AG10803 (cell line): ENCODE measurements at places on chromosomes 16 and 17.

DNA sequence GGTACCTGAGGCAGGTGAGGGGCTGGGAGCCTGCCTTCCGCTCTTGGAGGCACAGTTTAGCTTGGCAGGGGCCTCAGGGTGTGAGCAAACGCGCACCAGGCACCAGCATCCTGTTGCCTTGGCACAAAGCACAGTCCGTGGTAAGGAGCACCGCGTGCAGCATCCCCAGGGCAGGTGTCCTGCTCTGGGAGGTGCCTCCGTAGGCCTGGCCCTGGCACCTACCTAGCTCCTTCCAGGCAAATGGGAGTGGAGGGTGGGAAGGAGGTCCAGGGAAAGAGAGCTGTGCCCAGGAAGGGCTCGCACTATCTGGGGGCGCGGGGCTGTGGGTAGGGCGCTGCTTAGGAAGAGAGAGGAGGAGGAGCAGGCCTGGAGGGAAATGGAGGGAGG is 3.1 kb upstream of the GSE1 start:
- no peak for DNase-seq

DNA sequence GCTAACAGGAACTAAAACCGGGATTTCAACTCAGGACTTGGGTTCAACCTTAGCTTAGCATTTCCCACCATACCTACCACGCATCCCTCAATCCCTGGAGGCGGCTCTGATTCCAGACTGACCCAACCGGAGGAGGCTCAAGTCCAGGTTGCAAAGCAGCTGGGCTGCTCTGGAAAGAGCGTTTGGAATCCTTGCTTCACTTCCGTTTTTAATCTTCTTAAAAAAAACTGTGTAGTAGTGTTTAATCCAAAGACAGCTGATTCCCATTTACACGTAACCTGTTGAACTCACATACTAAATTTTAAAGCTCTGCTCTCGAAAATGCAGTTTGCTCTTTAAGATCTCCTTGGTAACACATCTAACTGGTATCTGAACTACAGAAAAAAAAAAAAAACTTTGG is 50.0 kb downstream of the NXN start:
- no peak for DNase-seq

DNA sequence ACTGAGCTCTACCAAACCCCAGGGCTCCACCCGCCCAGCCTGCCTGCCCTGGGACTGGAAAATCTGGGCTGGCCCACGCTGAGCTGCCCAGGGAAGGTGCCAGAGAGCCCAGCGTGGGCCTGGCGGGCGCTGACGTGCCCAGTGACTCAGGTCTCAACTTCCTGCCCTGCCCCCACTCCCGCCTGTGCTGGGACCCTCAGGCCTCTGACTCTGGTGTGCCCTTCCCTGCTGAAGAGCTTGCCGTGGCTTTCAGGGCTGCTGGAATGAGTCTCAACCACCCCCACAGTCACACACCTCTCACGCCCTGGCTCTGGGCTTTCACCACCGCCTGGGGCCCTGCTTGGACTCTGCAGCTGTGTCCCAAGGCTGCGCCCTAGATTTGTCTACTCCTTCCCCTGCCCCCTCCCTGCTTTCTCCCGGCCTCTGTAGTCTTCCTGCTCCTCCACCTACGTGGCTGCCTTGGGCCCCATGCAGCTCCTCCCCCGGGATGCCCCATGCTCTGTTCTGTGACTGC is 10.4 kb downstream of the LLGL1 start:
- peak; percentile 35 for DNase-seq

GRCh38 chr16:2429771-2430663 is 770 bp downstream of the CCNF start:
- DNase-seq, result no peak

DNA sequence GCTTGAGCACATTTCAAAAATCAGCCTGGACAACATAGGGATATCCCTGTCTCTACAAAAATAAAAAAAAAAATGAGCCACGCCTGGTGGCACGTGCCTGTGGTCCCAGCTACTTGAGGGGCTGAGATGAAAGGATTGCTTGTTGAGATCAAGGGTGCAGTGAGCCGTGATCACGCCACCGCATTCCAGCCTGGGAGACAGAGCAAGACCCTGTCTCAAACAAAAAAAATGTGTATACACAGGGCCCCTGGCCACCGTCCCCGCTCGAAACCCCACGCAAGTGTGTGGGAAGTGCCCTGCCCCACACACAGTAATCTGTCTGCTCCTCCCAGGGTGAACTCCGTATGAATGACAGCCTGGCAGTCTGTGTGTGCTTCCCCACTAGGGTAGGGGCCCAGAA is 93.0 kb upstream of the RPL38 start:
- no peak for DNase-seq

DNA sequence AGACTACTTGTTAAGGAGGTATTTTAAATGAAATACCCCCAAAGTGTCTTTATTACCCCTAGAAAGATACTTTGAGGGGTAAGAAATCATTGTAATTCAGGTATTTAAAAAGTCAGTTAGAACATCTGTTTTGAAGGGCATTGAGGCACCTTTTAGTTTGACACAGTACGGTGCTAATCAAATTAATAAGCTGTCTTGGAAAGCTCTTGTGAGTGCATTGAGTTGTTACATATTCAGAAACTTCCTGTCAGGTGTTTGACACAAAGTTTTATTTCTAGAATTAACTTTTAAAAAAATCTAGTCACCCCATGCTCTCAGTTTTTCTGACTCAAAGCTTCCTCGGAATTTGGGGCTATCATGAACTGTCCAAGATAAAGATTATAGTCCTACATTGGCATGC is 4.6 kb downstream of the RBBP6 start:
- no peak for DNase-seq

GRCh38 chr17:83194761-83195329 is 115.4 kb downstream of the METRNL start:
- peak; percentile 80 for DNase-seq

DNA sequence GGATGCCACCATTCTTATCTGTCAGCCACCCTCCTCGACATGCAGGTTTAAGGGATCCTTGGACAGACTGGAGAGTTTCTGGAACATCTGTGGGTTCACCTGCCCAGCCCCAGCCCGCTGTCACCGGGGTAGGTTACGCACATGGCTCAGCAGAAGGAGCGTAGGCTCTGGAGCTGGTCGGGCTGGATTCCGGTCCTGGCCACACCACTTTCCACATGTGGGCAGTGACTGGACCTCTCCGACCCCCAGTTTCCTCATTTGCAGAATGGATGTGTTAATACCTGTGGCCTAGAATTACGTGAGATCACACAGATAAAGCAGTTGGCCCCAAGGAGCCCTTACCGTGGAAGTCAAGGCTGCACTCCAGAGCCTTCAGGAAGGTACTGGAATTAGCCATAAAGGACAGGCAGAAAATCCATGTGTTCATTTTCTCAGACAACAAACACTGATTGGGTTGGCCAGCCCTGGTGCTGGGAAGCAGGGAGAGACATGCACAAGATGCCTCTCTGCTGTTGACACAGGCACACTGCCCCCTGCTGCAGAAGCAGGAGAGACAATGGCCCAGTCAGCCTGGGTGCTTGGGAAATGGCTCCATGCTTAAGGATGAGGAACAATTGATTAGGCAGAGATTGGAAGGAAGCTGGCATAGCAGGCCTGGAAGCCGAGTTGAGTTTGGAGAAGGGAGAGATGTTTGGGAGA is 58.8 kb downstream of the SF3B3 start:
- DNase-seq, result no peak

DNA sequence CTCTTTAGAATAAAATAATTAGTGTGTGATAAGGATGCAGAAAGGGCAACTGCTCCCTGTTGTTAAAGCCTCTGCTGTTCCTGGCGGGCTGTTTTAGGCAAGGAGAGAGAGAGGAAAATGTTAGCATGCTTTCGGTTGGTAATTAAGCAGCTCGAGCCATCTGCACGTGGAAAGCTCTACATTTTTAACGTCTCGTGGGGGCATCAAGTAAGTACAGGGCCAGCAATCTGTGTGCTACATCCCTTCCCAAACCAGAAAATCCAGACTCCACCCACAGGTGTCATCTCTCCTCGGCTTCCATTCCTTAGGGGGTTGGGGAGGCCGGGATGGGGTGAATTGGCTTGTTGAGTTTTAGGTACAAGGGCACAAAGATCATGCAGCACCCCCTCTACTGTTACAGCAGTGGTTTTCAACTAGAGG is 62.4 kb upstream of the MARCHF10 start:
- peak; percentile 16 for DNase-seq

GRCh38 chr17:58332778-58333735 is 4.5 kb upstream of the TSPOAP1 start:
- DNase-seq, result no peak

GRCh38 chr17:1126250-1126797 is 53.5 kb downstream of the ABR start:
- DNase-seq, result no peak

DNA sequence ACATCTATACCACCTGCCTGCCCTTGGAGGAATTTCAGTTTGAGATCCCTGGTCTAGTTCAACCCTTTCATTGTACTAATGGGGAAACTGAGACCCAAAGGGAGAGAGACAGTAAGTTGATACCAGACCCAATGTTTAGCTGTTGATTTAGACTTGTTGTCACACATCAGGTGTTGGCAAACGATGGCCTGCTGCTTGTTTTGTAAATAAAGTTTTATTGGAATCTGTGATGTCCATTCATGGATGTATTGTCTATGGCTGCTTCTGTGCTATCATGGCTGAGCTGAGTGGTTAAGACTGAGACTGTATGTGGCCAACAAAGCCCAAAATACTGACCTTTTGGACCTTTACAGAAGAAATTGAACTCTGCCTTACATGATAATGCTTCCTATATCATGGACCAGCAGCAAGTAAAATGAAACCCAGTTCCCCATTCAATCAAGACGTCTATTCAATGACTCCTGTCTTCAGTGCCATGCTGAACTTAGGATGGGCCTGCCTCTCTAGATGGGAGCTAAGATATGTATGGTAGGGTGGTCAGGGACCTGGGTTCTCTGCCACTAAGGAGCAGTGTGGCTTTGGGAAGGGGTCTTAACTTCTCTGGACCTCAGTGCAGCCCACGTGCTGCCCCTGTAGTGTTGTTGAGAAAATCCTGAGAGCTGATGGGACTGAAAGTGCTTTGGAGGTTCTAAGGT is 111.0 kb downstream of the IRX5 start:
- no peak for DNase-seq

DNA sequence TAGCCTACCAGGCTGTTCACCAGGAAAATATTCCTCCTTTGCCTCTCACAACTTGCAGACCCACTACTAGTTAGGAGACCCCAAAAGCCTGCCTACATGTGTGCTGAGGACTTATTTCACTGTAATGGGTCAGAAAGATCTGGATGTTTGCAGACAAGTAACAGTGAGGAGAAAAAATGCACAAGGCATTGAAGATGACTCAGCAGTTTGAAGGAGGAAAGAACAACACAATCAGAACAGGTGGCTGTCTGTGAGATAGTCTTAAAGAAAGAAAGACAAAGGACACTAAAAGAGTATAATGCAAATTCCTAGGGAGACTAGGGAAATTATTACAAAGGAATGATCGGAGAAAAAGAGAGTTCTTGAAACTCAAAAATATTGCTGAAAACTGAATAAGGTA is 69.0 kb downstream of the ANKFN1 start:
- DNase-seq, result peak; percentile 6

- peak; percentile 60 for DNase-seq
These were observed 43.2 kb downstream of the C16orf82 start for GRCh38 chr16:27109666-27110523.
